ENCODE measurements at places on chromosomes 6 and 20. TPM values are rescaled to one million over a fixed set of nuclear protein-coding genes. Genes with fewer than 3 reads are reported as not detected.
A peak's percentile ranks its signal among the peaks of the same experiment; 100 is the strongest.

Gene CLPSL2
- total RNA-seq = not detected

DNA sequence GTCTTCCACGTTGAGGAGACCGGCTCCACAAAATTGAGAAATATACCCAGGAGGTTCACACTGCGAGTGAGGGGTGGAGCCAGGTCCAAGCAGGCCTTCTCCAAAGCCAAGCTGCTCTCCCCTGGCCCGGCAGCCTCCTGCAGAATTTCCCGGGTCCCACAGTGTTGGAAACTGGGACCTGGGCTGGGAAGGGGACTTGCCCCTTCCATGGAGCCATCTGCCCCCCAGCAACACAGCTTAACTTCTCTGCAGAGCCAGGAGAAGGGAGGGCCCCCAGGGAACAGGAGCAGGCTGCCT, 35.4 kb downstream of the MDFI start:
- no peak for DNase-seq

DNA sequence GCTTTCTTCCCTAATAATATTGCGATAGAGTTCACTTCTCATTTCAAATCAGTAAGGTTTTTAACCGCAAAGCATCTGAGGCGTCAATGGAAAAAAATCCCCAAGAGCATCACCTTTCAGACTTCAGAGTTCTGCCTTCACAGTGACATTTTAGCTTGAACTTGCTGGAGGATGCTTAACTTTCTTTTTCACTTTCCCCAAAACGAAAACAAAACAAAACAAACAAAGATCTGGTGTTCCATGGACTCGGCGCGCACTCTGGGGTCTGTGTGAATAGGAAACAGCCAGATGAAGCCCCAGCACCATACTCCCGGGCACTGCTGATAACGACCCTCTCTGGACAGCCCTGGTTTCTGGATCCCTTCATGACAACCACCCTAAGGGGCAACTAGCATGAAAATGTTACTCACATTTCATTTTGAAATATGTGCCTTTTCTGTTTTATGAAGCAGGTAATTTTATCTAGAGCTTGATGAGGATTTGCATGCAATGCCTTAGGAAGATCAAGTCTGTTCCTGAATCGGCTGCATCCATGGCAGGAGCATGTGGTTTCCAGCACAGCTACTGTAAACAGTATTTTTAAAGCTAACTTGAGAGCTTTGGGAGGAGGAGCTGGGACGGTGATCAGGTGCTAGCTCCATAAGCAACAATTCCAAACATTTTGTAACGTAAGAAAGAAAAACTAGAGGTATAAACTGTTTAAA, 44.5 kb downstream of the RAMACL start:
- no peak for DNase-seq

Gene PPP1R14C
- 90.7 TPM for total RNA-seq

Gene NMBR
- not detected for total RNA-seq

GRCh38 chr6:54262499-54262898, 45.7 kb upstream of the TINAG start:
- DNase-seq = no peak

DNA sequence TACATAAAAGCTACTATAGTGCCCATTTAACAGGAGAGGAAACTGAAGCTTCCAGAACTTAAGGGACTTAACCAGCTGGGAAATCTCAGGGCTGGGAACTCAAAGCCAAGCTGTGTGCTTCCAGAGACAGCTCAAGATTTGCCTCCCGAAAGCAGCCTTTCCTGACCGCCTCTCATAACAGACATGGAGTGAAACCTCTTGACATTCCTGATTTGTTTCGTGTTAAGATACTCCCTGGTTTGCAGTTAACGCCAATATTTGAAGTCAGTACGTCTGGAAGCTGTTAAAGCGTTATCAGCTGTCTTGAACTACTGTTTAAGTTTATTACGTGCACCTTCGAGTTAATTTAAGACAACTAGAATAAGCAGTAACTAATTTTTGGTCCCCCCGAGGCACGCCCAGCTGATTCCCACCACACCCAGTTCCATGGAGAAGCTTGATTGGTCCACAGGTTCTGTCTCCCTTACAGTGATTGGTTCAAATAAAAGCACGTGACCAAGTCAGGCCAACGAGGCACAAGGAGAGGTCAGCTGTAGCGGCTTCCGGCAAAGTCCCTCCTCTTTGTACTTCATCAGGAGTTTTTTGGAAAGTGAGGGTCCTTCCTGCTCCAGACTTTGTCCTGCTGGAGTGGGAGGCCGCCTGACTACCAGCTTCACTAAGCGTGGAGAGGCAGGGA, 8.9 kb upstream of the TCP11 start:
- DNase-seq = no peak

GRCh38 chr20:46558511-46558959, 8.1 kb upstream of the OCSTAMP start:
- DNase-seq = peak; percentile 49

DNA sequence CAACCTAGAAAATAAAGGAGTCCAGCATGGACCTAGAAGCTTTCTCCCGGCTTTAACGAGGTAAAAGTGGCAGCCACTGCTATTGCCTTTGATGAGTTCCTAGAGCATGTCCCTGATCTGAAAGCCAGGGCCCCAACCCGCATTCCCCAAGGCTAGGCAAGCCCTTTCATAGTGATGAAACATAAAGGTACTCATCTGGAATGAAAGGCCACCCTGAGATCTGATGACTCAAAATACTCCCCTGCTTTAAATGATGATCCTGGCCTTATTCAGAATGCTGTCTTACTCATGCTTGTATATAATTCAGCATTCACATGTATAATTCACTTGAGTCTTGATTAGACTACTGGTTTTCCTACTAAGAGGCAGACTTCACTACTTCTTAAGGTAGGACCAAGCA, 21.3 kb downstream of the TTPAL start:
- no peak for DNase-seq

DNA sequence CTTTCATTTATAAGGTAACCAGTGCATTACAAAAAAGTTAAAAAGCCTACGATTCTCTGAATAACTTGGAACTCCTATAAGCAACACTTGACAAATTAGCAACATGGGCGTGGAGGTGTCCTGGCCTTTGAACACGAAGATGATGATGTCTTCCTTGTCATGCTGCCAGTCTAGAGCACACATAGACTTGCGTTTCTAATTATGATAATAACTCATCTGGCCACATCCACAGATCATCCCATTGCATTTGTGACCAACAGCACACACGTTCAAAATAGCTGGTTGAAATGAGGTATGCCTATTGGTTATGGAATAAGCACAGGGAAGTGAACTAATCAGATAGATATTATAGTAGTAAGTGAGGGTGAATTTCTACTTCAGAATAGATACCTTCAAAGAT, 608.9 kb downstream of the PRKN start:
- no peak for DNase-seq
